AG08395 (cell line): ENCODE measurements at places on chromosomes 16 and 17.

DNA sequence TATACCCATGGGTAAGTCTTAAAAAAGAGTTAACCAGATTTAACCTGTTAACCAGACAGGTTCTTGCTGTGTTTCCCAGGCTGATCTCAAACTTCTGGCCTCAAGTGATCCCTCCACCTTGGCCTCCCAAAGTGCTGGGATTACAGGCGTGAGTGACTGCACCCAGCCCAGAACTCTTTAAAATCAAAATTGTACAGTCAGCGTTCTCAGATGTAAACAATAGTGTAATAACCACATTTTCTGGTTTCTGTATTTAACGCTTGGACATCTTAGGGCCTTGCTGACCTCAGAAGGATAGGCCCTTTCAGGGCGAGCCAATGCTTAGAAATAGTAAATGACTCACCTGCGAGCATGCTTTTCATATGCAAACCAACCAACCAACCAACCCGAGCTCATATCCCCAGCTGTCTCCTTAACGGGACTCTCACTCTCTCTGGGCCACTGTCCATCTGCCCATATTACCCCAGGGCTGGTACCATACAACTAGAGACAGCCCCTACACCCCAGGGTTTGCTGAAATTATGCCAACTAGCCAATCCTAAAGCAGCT, 415.0 kb upstream of the XYLT1 start:
- no peak for DNase-seq

- DNase-seq = no peak
Measured at GRCh38 chr16:9481747-9482730, 390.6 kb downstream of the HAPSTR1 start.

GRCh38 chr16:30561089-30561816, 3.1 kb upstream of the ZNF764 start:
- DNase-seq = no peak

- DNase-seq = no peak
Measured at GRCh38 chr17:72771734-72772133, 320.8 kb downstream of the SLC39A11 start.

GRCh38 chr17:27407916-27408864, 48.1 kb upstream of the KSR1 start:
- peak; percentile 82 for DNase-seq
